Caki2 (cell line): ENCODE measurements at places on chromosomes 1 and 21. TPM values are rescaled to one million over a fixed set of nuclear protein-coding genes. Genes with fewer than 3 reads are reported as not detected.

Gene MPZ
- 0.74 TPM in 1 of 2 replicates, not detected in the other for total RNA-seq

Gene THEM5
- total RNA-seq = not detected in 2 replicates

- peak; percentile 16 for DNase-seq
Measured at GRCh38 chr1:2053217-2053616, 3.0 kb downstream of the PRKCZ start.

DNA sequence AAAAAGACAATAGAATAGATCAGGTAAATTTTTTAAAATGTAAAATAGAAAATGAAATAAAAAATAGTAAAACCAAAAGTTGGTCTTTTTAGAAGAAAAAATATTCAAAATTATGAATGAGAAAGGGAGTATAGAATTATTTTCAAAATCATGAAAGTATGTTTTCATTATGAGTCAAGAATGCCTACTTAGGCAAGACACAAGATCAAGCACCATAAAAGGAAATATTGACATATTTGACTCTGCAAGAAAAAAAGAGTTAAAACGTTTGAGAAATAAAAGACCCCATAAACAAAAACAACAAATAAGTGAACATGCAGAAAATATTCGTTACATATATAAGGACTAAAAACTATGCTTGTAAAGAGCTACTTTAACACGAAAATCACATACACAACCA lies 4.8 kb upstream of the COX20 start:
- DNase-seq = no peak

GRCh38 chr1:195026792-195027191 lies 1581.4 kb downstream of the KCNT2 start:
- DNase-seq = no peak

DNA sequence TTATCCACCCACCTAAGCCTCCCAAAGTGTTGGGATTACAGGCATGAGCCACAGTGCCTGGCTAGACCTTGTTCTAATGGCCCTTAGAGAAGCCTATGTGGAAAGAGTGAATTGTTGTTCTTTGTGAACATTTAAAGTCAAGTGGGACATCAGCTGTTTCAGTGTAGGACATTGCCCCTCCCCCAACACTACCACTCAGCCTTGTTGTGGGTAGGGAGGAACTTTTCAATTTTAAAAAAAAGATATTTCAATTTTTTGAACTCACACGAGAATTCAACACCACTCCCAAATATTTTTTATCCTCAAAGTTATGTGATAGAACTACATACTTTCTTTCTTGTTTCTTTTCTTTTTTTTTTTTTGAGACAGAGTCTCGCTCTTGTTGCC lies 36.7 kb upstream of the TMEM222 start:
- no peak for DNase-seq
